Fibroblast of skin of back (primary cell): ENCODE measurements at places on chromosomes 6 and 20.

- DNase-seq = no peak
Measured at GRCh38 chr6:170190046-170190445, 100.8 kb downstream of the DLL1 start.

DNA sequence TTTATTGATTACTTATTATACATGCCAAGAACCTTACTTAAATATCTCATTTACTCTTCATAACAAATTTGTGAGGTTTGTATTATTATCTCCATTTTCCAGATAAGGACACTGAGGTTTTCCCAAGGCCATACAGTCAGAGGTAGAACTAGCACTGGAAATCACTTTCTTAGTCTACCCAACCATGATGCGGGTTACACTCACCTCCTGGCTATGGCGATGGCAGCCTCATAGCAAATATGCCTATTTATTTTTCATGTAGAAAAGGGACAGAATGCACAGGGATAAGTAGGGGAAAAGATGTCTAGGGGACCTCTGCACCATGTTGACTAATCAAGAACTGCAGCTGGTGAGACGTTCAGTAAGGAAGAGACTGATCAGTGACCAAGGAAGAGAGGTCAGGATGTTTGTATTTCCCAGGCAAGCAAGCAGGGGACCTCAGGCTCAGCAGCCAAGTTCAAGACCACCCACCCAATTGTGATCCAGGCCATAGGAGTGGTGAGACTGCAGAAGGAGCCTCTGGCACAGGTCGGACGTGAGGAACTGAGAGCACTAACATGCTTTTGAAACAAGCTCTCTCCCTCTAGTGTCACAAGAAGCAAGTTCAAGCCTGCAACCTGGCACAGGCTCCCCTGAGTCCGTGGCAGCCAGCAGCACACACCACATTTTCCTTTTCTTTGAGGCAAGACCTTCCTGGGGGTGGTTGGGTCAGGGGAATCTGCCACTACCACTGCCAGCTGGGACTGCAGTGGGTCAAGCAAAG is 97.8 kb downstream of the GMPR start:
- DNase-seq = no peak

GRCh38 chr6:124027392-124027791 is 223.7 kb downstream of the NKAIN2 start:
- no peak for DNase-seq

DNA sequence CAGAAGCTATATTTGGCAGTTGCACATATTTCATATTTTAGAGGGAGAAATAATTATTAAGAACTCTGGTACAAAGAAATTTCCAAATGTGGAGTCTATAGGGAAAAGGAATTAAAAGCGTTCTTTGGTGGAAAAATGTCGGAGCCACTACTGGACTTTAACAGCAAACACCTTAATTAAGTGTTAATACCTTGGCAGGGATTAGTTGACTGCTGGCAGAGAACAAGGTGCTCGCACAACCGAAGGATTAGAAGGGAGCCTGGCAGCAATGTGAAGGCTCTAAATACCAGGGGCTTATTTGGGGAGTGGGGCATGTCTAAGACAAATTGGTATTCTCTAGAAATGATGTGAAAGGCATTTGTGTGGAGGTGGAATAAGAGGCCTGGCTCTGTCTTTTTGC is 98.9 kb downstream of the PAK5 start:
- no peak for DNase-seq

GRCh38 chr6:4805553-4806336 is 29.5 kb downstream of the CDYL start:
- peak; percentile 36 for DNase-seq

DNA sequence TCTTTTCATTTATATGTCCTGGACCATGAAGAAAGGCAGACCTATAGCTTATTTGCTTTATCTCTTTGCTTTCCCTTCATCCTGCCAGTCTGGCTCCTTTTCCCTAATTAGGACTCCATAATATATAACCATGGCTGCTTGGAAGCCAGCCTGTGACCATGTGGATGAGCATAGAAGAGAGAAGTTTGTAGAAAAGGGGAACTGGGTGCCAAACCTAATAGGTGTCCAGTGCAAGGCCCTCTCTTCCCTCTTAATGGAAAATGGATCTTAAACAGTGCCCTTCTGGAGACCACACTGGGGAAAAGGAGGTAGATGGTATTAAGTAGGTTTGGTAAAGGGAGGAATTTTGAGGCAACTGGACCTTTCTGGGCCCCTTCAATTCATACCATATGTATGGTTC is 16.7 kb upstream of the OSTM1 start:
- no peak for DNase-seq

DNA sequence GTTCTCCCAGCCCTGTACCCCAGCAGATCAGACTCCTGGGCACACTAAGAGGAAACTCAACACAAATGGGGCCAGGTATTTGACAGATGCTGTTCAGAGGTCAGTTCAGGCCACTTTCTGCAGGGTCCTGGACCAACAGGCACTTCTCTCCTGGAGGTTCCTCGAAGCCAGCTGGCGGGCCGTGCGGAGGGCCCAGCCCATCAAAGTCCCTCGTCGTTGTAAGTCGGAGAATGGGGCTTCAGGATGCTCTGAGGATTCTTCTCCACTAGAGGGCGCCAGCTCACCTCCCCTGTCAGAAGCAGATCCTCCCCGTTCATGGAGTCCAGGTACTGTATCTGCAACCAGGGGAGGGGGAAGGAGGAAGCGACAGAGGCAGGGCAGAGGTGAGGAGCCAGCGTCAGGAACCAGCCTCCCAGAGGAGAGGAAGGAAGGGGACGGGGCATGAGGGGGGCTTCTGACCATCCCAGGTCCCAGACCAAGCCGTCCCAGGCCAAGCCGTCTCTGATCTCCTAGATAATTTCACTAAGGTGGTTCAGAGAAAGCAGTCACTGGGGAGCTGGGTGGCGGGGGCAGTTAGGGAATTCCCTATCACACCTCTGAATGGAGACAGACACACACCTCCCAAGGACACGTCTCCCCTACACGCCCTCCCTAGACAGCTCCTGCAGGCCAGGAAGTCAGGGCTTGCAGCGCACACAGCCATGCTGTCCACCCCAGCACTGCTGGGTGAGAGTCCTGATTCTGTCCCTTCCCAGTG is 11.7 kb upstream of the FAM83C start:
- DNase-seq = peak; percentile 90

DNA sequence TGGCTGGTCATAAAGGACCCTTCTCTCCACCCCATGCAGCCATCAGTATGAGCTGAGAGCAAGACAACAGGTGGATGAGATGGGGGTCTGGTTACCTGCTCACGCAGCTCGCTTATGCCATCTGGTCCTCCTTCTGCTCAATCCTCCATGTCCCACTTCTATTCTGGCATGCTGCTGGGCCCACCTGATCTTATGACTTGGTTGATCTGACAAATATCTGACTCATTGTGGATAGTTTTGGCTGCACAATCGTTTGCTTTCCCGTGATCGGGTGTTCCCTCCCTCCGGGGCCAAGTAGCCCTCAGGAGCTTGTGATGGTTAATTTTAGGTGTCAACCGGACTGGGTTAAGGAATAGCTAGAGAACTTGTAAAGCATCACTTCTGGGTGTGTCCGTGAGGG is 26.6 kb upstream of the ELMO2 start:
- DNase-seq = no peak

- DNase-seq = no peak
Measured at GRCh38 chr6:136174510-136174909, 75.6 kb downstream of the MTFR2 start.

DNA sequence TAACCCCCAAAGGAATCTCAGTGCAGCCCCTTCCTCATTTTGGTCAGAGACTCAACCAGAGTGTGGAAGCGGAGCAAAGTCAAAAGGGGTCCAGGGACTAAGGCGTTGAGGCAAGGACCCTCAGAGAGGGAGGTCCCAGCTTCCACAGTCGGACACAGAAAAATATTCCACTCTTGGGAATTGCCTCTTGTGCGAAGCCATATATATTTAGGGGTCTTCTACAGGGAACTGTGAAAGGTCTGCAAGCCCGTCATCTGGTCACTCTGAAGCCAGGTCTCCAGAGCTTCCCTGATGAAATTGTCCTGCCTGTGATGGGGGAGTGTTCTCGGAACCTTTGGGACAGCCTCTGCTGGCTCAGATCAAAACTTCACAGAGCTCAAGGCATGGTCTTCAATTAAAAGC is 160.8 kb downstream of the TBXT start:
- DNase-seq = no peak

DNA sequence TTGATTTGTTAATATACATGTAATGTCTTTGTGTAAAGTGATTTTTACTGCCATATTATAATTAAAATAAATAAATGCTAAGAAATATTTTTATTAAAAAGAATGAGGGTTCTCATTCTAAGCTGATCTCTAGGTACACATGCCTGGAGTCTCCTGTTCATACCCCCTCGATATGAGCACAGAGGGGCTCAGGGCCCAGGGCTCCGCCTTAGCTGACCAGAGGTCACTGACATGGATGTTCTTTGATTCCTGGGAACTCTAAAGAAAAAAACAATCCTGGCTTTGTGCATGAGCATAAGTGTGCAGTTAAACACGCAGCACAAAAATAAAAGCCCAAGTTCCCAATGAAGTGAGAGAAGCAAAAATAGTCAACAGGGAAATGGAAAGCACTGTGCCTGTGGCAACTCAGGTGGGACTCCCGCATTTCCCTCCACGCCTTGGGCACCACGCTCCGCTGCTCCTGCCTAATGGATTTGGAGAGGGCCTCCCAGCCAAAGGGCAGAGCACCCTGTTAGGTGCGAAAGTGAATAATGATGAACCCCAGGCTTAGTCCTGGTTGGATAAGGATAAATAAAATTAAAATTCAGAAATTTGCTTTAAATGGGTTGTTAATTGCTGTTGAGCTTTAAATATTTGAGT is 33.3 kb upstream of the QKI start:
- DNase-seq = no peak

GRCh38 chr20:14861028-14861699 is 523.8 kb upstream of the FLRT3 start:
- no peak for DNase-seq

DNA sequence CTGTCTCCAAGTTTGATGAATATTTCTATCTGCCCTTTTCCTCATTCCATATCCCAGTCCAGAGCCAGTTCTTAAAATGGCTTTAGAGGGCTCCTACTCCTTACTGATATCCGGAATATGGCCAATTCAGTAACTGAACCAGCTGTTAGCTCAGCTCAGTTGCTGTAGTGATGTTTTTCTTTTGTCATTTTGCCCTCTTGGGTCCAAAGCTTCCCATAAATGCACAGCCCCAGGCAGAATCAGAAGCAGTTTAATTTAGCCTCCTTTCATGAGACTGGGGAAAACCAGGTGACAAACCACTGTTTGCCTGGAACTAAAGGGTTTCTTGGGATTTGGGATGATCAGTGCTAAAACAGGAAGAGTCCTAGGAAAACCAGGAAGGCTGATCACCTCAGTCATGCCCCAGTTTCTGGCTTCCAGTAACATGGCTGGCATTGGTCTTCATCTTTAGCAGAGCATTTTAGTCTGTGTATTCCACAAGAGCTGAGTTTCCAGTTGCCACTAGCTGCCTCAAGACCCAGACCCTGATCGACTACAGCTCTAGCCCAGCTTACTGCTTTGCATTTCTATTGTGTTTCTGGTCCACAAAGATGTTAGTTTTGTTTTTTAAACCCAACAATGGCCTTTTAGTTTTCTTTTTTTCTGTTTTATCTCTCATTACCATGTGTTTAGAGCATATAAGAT is 40.6 kb upstream of the REV3L start:
- DNase-seq = no peak

GRCh38 chr6:4678506-4679300 is 97.5 kb upstream of the CDYL start:
- no peak for DNase-seq

DNA sequence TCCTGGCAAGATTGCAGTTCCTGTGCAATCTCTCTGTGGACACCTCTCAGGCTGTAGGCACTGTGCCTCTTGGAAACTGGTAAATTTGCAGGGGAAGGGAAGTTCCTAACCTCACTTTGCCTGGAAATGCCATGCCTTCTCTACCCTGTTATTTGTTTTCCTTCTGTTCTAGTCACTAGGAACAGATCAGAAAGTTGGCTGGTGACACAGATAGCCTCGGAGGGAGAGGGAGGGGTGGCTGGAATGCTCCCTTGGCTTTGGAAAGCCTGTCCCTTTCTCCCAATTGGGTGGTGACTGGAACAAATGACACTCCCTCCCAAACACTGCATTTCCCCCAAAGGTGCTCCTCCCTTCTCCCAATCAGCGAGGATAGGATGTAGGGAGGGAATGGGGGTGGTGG is 131.5 kb upstream of the F13A1 start:
- DNase-seq = no peak

DNA sequence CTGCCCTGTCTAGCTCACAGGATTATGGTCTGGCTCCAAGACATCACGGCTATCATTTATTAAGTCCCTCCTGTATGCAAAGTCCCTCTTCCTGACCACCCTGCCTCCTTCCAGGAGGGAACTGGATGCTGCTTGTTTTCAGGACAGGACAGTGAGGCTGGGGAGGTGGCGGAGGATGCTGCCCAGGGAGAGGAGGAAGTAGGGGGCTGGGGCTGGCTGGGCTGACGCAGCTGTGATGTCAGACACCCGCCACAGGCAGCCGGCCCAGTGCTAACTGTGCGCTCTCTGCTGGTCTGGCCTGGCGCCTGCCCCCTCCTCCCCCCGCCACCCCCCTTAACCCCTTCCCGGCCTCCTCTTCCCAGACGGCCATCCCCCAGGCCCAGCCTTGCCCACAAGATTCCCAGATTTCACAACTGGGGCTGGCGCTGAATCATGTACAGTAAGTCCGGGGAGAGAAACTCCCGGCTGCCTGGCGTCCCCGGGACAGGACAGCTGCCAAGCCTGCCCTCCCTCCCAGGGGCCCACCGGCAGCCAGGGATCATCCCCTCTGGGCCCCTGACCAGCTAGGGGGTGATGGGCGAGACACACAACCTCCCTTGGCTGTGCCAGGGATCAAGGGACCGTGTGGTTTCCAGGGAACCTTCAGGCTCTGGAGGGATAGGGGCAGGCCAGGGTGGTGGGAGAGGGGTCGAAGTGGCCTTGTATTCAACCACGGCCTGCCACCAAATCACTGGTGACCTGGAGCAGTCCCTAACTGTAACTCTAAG is 118.1 kb downstream of the CEBPB start:
- peak; percentile 99 for DNase-seq

GRCh38 chr6:118371955-118372354 is 176.1 kb upstream of the PLN start:
- no peak for DNase-seq

DNA sequence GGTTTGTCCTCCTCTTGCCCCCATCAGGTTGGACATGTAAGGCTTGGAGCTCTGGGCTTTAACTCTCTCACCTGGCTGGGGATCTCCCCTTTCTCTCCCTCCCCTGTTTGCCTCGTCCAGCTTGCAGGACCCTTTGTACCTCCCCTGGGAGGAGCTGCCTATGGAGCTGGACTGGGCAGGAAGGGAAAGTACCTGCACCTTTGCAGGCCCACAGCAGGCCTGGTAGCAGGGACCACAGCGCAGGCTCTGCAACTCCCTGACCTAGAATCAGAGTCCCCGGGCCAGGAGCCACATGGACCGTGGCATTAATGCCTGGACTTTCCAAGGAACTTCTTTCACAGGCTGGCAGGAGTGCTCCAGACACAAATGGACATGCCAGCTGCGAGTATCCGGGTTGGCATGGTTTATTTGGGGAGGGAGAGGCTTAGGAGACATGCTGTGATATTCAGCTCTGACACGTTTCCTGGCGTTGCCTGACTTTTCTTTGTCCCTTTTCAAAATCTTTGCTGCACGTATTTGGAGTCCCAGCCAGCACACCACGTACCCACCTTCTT is 268.5 kb upstream of the EXOC2 start:
- DNase-seq = no peak
